D341Med (cell line): ENCODE measurements at places on chromosomes 2 and 18.

DNA sequence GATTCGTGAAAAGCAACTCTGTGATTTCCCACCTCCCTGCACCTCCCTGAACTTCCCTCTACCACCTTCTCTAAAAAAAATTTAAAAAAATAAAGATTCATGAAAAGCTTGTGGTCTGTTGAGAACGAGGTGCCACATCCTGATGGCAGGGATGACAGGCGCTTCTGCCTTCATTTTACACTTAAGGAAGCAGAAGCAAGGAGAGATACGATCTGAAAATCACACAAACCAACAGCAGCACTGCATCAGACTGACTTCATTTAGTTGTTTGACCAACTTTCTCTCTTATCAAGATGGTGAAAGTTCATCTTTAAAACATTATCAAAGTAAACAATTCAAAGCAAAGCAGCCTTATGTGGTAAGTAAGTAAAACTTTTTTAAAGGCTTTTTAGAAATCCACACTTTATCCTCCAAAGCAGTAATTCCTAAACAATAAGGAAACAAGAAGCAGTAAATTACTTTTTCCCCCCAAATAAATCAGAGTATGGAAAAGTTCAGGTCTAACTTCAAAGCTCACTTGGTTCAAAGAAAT lies 15.5 kb downstream of the WDFY1 start:
- no peak for DNase-seq

GRCh38 chr2:211396815-211397214 lies 840.4 kb downstream of the CPS1 start:
- no peak for DNase-seq

GRCh38 chr2:237738255-237738654 lies 60.3 kb upstream of the RBM44 start:
- no peak for DNase-seq

- DNase-seq: no peak
Measured at GRCh38 chr2:239536186-239536585, 135.4 kb upstream of the HDAC4 start.

- DNase-seq: no peak
Measured at GRCh38 chr2:64599469-64599868, 54.2 kb downstream of the SERTAD2 start.

- DNase-seq: no peak
Measured at GRCh38 chr2:27288610-27289009, 6.4 kb downstream of the TRIM54 start.

- no peak for DNase-seq
Measured at GRCh38 chr2:46304635-46305034, 7.4 kb downstream of the EPAS1 start.

DNA sequence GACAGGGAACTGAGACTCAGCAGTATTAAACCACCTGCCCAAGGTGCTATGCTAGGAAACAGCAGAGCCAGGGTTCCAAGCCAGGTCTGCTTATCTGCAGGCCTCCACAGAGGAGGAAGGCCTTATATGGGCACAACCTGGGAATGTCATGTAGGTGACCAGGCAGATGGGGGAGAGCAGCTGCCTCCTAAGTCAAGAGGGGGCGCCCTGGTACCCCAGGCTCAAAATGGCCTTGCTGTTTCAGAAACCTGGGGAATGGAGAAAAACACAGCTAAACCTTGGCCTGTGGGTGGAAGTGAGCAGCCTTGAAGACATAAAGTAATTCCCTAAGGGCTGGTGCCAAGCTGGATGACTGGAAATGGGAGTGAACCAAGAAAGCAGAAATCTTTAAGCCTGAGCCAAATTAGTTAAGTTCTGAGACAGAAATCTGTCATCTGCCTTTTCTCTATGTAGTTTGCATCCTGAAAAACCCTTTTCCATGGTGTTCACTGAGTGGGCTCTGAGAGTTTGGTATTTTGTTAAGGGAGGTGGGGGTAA lies 79.1 kb downstream of the MAPK4 start:
- no peak for DNase-seq

DNA sequence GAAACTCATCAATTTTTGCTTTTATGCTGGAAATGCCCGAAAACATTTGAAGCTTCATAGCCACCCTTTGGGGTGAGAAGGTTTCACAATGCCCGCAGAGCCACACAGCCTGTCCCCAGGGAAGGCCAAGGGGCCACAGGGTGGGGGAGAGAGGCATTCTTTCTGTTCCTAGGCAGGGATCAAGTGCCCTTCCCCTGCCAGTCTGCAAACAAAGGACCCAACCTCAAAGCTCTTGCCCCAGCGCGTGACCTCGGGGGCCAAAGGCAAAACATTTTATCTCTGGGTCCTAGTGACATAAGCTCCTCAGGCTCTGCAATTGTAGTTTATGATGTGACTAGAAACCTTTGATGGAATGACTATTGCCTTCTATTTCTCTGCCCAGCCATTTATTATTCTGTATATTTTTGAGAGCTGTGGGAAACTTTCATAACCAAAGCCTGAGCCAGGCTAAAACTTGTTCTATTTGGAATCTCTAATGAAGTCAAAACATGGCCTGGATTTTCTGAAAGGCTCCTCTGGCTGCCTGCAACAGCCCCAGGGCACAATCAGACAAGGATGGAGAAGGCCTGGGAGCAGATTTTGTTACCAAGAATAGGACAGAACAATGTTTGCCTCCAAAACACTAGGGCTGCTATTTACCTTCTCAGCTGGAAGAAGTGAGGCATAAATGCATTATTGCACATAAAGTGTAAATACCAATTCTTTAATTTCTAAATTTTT lies 137.2 kb upstream of the KCTD1 start:
- no peak for DNase-seq

- no peak for DNase-seq
Measured at GRCh38 chr2:621303-622099, 55.7 kb downstream of the TMEM18 start.

DNA sequence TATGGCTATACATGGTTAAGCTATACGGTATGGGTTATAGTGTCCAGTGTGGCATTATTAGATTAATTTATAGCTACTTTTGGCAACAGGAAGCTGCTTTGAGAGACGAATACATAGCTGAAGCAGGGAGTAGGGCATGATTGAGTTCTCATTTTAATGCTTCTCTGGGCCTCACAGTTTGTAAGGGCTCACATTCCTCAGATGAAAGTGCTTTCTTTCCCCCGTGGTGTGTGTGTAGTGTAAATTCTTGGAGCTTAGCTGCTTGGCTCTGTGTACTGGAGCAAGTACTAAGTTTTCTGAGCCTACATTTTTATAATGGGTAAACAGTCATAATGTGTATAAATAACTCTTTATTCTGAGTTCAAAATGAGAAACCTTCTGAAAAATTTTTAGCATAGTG lies 173.7 kb downstream of the PTPRM start:
- DNase-seq: no peak

DNA sequence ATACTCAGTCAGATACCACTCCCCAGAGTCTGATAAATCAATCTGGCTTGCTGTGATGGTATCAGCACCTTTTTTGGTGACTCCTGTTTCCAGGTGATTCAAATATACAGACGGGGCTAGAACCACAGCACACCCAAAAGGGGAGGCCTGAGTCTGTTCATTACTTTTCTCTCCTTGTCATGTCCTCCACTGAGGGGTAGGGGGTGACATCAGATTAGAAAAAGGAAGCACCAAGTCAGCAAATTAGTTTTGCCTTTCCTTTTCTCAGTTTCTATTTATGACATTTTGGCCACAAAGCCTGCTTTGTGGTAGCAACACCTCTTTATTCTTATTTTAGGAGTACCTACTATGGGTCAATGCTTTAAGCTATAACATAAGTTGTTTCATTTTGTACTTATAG lies 127.4 kb downstream of the CCDC102B start:
- DNase-seq: peak; percentile 62

- DNase-seq: no peak
Measured at GRCh38 chr2:185372188-185372587, 366.4 kb upstream of the FSIP2 start.
